Adrenal gland (tissue), 19 donors: ENCODE measurements at places on chromosomes 3 and 15.

DNA sequence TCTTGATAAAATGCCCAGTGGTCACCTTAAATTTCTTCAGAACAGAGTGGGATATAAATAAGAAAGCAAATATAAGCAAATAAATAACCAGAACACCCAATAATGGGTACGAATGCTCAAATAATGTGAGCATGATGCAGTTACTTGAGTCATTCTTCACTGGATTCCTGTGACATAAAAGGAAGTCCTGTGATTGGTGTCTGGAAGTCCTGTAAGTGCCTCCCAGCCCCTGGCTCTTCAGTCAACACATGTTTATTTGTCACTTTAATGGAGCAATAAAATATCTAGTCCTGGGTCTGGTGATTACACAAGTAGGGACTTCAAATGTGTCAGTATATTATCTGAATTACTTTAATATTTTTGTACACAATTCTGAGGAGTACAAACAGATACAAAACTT lies 30.4 kb downstream of the TMEM212 start:
- no peaks in the 10 kb centered on the region for H3K27me3 ChIP-seq
- DNase-seq = no peak

DNA sequence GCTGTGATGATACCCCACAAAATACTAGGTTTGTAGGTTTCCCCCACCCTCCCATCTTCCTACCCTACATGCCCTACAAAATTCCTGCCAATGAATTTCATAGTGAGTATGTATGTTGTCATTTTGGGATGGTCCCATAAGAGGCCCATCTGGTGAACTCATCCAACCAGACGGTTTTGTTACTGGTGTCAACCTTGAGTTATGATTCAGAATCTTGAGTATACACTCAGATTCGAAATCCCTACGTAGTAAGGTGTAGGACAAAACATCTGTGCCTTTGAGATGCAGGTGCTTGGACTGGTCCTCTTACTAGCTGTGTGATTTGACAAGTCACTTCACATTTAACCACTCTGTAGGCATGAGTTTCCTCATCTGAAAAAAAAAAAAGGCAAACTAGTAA lies 3.6 kb downstream of the SIAH2 start:
- H3K27ac ChIP-seq = peak overlapping the region; percentile 99
- H3K4me3 ChIP-seq = no peak overlapping the region
- peaks cover 68% of the 10 kb centered on the region for H3K4me1 ChIP-seq
- no peaks in the 10 kb centered on the region for H3K27me3 ChIP-seq
- no peak for DNase-seq
- H3K36me3 ChIP-seq = no peaks in the 10 kb centered on the region

DNA sequence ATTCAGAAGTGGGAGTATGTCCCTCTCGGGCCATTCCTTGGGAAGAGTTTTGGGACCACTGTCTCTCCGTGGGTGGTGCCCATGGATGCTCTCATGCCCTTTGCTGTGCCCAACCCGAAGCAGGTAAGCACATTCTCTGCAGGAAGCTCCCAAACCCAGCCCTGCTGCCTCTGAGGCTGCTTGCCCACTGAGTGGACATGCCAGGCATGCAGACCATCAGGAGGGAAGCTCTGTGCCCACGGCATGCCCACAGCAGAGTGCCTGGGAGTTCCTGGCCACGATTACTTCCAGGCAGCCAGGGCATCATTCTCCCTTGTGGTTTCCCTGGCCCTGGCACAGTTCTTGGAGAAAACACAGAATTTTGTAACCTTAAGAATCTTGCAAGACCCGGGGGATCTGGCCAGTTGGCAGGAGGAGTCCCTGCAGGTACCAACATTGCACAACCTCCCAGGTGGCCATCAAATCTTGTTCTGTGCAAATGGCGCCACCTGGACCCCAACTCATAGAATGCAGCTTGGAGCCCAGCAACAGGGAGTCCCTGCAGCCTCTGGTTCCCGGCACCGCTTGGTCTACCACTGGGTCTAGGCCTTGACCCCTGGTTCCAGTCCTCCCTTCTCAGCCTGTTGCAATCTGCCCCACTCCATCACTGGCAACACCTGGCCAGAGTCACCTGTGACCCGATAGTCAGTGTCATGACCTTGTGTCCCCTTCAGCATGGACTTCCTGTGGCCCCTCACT lies 20.4 kb downstream of the FAH start:
- H3K27ac ChIP-seq = peak overlapping the region; percentile 89
- H3K4me1 ChIP-seq = peaks cover 7% of the 10 kb centered on the region
- H3K36me3 ChIP-seq = peaks cover 30% of the 10 kb centered on the region
- no peaks in the 10 kb centered on the region for H3K27me3 ChIP-seq
- no peak overlapping the region for H3K4me3 ChIP-seq

GRCh38 chr15:76146812-76147211 lies 87.0 kb downstream of the TMEM266 start:
- no peak for DNase-seq
- H3K27ac ChIP-seq = no peak overlapping the region
- H3K36me3 ChIP-seq = no peaks in the 10 kb centered on the region
- H3K4me3 ChIP-seq = no peak overlapping the region
- H3K4me1 ChIP-seq = peaks cover 8% of the 10 kb centered on the region

GRCh38 chr3:9244495-9245183 lies 4.8 kb downstream of the SRGAP3 start:
- no peak overlapping the region for H3K4me3 ChIP-seq
- H3K36me3 ChIP-seq = no peaks in the 10 kb centered on the region
- DNase-seq = no peak
- H3K27me3 ChIP-seq = no peaks in the 10 kb centered on the region
- no peak overlapping the region for H3K27ac ChIP-seq

GRCh38 chr3:105334138-105334882 lies 32.4 kb upstream of the ALCAM start:
- H3K36me3 ChIP-seq = no peaks in the 10 kb centered on the region
- H3K4me1 ChIP-seq = no peaks in the 10 kb centered on the region
- no peak overlapping the region for H3K27ac ChIP-seq
- H3K4me3 ChIP-seq = no peak overlapping the region

DNA sequence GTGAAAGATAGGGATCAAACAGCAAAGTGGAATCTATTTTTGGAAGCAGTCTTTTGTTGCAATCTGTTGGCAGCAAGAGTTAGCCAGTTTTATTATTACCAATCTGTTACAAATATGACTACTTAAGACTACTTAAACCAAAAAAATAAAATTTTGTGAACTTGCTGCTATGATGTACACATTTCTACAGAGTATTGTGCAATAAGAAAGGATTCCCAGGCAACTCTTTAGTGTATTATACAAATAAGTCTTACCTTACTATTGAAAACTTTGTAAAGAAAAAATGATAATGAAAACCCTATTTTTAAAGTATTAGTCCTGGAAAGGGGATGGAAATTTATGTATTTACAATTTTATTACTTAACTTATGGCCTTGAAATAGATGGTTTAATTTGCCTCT lies 44.7 kb downstream of the CADM2 start:
- no peak overlapping the region for H3K4me3 ChIP-seq
- DNase-seq = no peak
- no peaks in the 10 kb centered on the region for H3K36me3 ChIP-seq
- no peak overlapping the region for H3K27ac ChIP-seq
- H3K4me1 ChIP-seq = no peaks in the 10 kb centered on the region

GRCh38 chr3:155321418-155321817 lies 27.9 kb upstream of the STRIT1 start:
- no peaks in the 10 kb centered on the region for H3K27me3 ChIP-seq
- H3K4me3 ChIP-seq = no peak overlapping the region
- no peaks in the 10 kb centered on the region for H3K36me3 ChIP-seq
- no peak for DNase-seq
- no peak overlapping the region for H3K27ac ChIP-seq

GRCh38 chr3:99410789-99411311 lies 227.5 kb upstream of the COL8A1 start:
- H3K4me3 ChIP-seq = no peak overlapping the region
- H3K36me3 ChIP-seq = no peaks in the 10 kb centered on the region
- no peaks in the 10 kb centered on the region for H3K27me3 ChIP-seq
- no peak for DNase-seq
- H3K27ac ChIP-seq = no peak overlapping the region

- H3K27me3 ChIP-seq = no peaks in the 10 kb centered on the region
- H3K4me3 ChIP-seq = no peak overlapping the region
- no peak for DNase-seq
- H3K36me3 ChIP-seq = no peaks in the 10 kb centered on the region
Measured at GRCh38 chr3:161043336-161044035, 61.7 kb downstream of the B3GALNT1 start.
